ENCODE measurements at places on chromosomes 1 and 21. TPM values are rescaled to one million over a fixed set of nuclear protein-coding genes. Genes with fewer than 3 reads are reported as not detected.

- DNase-seq = no peak
- H3K27me3 ChIP-seq = no peaks in the 10 kb centered on the region
- H3K4me3 ChIP-seq = peak overlapping the region; percentile 89
- H3K27ac ChIP-seq = peak overlapping the region; percentile 99
- peaks cover 23% of the 10 kb centered on the region for H3K36me3 ChIP-seq
Measured at GRCh38 chr1:155134322-155134721, 1.3 kb upstream of the SLC50A1 start.

The PLEKHG5 gene
- 14.0 TPM for total RNA-seq

The CDK18 gene
- 25.7 TPM for total RNA-seq

The NBL1 gene
- total RNA-seq = 141 TPM

GRCh38 chr1:153752072-153752471 is 23.1 kb upstream of the SLC27A3 start:
- peaks cover 14% of the 10 kb centered on the region for H3K4me1 ChIP-seq
- no peak for DNase-seq
- H3K27ac ChIP-seq = peak overlapping the region; percentile 71
- no peak overlapping the region for H3K4me3 ChIP-seq
- H3K27me3 ChIP-seq = no peaks in the 10 kb centered on the region
- peaks cover 61% of the 10 kb centered on the region for H3K36me3 ChIP-seq

GRCh38 chr1:32709075-32709474 is 6.5 kb upstream of the SYNC start:
- H3K36me3 ChIP-seq = no peaks in the 10 kb centered on the region
- H3K27me3 ChIP-seq = no peaks in the 10 kb centered on the region
- no peaks in the 10 kb centered on the region for H3K4me1 ChIP-seq
- DNase-seq = peak; percentile 33
- H3K4me3 ChIP-seq = no peak overlapping the region

- no peaks in the 10 kb centered on the region for H3K36me3 ChIP-seq
- H3K27ac ChIP-seq = no peak overlapping the region
- peak; percentile 30 for DNase-seq
- no peaks in the 10 kb centered on the region for H3K4me1 ChIP-seq
- H3K27me3 ChIP-seq = no peaks in the 10 kb centered on the region
- no peak overlapping the region for H3K4me3 ChIP-seq
Measured at GRCh38 chr21:44527156-44527982, 12.6 kb downstream of the KRTAP10-1 start.

The ZBTB8A gene
- 10.4 TPM for total RNA-seq

The LCE2C gene
- not detected for total RNA-seq

The ADAMTS4 gene
- 14.0 TPM for total RNA-seq
